ENCODE measurements at places on chromosomes 7 and 10.

DNA sequence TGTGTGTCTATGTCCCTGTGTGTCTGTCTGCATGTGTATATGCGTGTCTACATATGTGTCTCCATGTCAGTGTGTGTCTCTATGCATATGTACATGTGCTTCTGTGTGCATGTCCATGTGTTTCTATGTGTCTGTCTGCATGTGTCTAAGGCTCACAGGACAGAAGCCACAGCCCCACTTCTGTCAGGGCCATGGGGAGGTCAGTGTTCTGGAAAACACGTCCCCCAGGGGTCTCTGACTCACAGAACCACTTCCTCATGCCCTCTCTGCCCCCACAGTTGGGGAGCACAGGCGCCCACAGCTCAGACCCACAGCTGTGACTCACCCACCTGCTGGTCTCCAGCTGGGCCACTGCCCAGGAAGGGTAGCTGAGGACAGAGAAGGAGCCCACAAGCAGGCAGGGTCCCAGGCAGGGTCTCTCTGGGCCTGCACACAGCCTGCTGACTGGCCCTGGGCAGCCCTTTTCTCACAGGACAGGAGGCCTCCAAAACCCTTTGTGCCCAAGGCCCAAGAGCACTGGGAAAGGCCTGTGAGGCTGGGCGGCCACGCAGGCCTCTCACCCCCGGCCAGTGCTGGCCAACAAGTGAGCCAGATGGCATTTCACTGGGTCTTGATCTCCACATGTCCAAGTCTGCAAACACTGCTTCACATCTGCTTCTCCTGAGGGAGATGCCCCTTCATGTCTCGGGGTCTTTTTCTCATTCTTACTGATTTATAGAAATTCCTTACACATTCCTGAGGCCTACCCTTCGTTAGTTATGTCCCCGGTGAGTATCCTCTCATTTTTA, 102.9 kb upstream of the FAM20C start:
- peaks cover 32% of the 10 kb centered on the region for H3K27me3 ChIP-seq
- H3K4me1 ChIP-seq: peaks cover 7% of the 10 kb centered on the region
- DNase-seq: no peak
- no peaks in the 10 kb centered on the region for H3K36me3 ChIP-seq
- no peak overlapping the region for H3K4me3 ChIP-seq

GRCh38 chr10:95097805-95098204, 28.5 kb upstream of the CYP2C8 start:
- H3K4me3 ChIP-seq: no peak overlapping the region
- H3K27me3 ChIP-seq: no peaks in the 10 kb centered on the region
- no peak for DNase-seq
- no peaks in the 10 kb centered on the region for H3K36me3 ChIP-seq
- H3K4me1 ChIP-seq: no peaks in the 10 kb centered on the region

DNA sequence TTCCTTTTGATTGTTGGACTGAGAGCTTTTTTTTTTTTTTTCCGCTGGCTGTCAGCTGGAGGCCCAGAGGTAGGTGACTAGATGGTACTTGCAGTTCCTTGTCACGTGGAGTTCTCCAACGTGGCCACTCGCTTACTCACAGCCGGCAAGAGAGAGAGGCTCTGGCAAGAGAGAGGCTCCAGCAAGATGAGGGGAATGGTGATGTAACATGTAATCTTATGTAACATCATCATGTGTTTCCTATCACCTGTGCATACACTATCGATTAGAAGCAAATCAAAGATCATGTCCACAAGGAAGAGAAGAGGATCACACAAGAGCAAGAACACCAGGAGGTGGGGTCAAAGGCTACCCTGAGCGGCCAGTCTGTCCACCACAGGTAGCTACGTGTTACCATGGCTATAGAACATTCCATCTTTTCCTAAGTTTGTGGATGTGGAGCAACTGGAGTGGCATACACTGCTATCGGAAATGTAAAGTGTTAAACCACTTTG, 4.0 kb upstream of the BORCS7 start:
- peaks cover 6% of the 10 kb centered on the region for H3K36me3 ChIP-seq
- no peaks in the 10 kb centered on the region for H3K27me3 ChIP-seq
- H3K4me3 ChIP-seq: no peak overlapping the region
- H3K27ac ChIP-seq: no peak overlapping the region

DNA sequence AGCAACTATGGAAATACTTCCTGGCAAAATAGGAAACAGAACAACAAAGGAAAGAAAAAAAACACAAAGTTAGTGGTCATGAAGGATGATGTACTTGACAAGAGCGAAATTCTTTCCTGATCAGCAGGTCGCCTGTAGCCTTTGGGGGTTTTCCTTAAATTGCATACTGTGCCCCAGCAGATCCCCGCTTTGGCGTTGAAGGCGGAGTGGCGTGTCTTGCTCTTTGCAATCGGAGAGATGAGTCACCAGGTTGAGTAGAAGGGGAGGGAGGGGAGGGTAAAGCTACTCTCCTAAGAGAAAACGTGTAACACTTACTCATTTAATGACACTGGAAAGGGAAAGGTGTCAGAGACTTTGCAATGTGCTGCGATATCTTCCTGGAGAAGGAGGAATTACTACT, 587.2 kb downstream of the SORCS1 start:
- DNase-seq: no peak
- no peaks in the 10 kb centered on the region for H3K36me3 ChIP-seq
- no peaks in the 10 kb centered on the region for H3K4me1 ChIP-seq
- no peaks in the 10 kb centered on the region for H3K27me3 ChIP-seq
- no peak overlapping the region for H3K27ac ChIP-seq

DNA sequence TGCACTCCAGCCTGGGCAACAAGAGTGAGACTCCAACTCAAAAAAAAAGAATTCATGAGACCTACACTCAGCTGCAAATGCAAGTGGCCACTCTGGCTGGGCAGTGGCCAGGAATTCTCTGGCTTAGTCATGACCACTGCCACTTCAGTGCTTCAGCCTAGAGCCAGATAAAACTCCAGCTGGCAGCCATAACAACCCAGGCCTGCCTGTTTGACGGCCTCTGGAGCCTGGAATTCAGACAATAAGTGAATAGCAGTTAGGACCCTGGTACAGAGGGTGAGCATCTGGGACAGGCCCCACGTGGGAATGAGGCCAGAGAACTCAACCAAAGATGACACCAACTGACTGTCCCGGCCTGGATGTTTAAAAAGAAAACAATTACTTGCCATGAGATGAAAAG, 18.9 kb downstream of the RCC1L start:
- no peaks in the 10 kb centered on the region for H3K4me1 ChIP-seq
- no peak overlapping the region for H3K27ac ChIP-seq
- no peak overlapping the region for H3K4me3 ChIP-seq
- peaks cover 81% of the 10 kb centered on the region for H3K36me3 ChIP-seq

DNA sequence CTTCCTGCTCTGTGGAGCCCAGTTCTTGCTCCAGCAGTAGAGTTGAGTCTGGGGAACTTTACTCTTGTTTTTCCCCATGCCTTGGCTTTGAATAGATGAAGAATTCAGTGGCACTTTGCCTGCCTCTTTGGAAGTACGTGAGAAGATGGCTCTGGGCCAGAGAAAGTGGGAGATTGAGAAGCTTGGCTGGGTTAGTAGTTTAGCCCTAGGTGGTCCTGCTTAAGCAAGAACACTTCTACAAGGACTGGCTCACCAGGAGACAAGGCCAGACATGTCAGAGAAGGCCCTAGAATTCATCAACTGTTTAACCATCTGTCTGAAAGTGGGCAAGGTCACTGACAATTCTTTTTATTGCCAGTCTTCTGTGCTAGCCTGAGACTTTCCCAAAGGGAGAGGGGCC, 410.3 kb downstream of the TYW1 start:
- no peak overlapping the region for H3K27ac ChIP-seq
- H3K4me3 ChIP-seq: no peak overlapping the region
- DNase-seq: no peak
- H3K4me1 ChIP-seq: no peaks in the 10 kb centered on the region
- peaks cover 11% of the 10 kb centered on the region for H3K27me3 ChIP-seq
- H3K36me3 ChIP-seq: no peaks in the 10 kb centered on the region

- no peaks in the 10 kb centered on the region for H3K36me3 ChIP-seq
- H3K4me3 ChIP-seq: no peak overlapping the region
- no peak overlapping the region for H3K27ac ChIP-seq
- no peak for DNase-seq
Measured at GRCh38 chr10:127343821-127344220, 147.4 kb upstream of the INSYN2A start.

GRCh38 chr10:99785646-99786045, 3.2 kb downstream of the ABCC2 start:
- H3K27me3 ChIP-seq: peaks cover 6% of the 10 kb centered on the region
- no peak for DNase-seq
- H3K27ac ChIP-seq: no peak overlapping the region

GRCh38 chr7:155993420-155994278, 181.4 kb upstream of the SHH start:
- DNase-seq: no peak
- no peaks in the 10 kb centered on the region for H3K36me3 ChIP-seq
- H3K4me3 ChIP-seq: no peak overlapping the region
- no peaks in the 10 kb centered on the region for H3K4me1 ChIP-seq

DNA sequence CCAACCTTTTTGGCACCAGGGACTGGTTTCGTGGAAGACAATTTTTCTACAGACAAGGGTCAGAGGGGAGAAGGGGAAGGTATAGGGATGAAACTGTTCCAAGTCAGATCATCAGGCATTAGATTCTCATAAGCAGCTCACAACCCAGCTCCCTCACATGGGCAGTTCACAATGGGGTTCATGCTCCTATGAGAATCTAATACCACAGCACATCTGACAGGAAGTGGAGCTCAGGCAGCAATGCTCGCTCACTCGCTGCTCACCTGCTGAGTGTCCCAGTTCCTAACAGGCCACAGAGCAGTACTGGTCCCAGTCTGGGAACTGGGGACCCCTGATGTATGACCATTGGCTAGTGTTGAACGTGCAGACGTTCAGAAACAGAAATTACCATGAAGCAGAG, 63.7 kb downstream of the ATE1 start:
- H3K27ac ChIP-seq: no peak overlapping the region
- H3K27me3 ChIP-seq: no peaks in the 10 kb centered on the region
- no peak overlapping the region for H3K4me3 ChIP-seq
- peaks cover 19% of the 10 kb centered on the region for H3K4me1 ChIP-seq

GRCh38 chr7:42924223-42924838, 7.6 kb downstream of the PSMA2 start:
- no peak overlapping the region for H3K4me3 ChIP-seq
- no peaks in the 10 kb centered on the region for H3K27me3 ChIP-seq
- no peak overlapping the region for H3K27ac ChIP-seq
- DNase-seq: no peak
- H3K4me1 ChIP-seq: peaks cover 23% of the 10 kb centered on the region

DNA sequence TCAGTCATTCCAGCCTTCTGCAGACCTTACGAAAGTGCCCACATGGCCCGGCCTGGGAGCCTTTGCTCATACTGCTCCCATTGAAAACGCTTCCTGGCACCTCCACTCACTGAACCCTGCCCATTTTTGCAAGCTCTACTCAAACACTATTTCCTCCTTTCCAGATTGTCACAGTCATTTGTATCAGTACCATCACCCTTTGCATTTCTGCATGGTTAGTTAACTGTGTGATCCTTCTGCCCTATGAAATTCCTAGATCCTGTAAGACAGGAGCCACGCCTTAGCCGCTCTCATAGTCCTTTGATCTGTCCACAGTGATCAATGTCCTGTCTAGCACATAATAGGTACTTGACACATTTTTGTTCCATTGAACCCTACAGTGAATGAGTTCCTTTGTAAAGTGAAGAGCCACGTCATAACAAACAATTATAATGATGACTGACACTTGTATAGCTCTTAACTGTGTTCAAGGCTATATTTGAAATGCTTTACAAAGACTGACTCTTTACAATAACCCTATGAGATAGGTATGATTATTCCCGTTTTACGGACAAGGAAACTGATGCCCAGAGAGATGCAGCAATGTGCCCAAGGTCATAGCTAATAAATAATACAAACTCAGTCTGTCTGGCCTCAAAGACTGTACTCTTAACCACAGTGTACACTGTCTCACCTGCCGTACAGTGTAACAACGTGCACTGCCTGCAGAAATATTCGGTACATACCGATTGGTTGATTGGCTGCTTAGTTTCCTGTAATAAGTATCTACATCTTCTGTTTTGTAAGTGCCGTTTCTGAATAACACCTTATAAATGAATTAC, 16.6 kb upstream of the ITIH2 start:
- no peak overlapping the region for H3K27ac ChIP-seq
- peaks cover 2% of the 10 kb centered on the region for H3K4me1 ChIP-seq
- H3K36me3 ChIP-seq: no peaks in the 10 kb centered on the region
- DNase-seq: no peak

DNA sequence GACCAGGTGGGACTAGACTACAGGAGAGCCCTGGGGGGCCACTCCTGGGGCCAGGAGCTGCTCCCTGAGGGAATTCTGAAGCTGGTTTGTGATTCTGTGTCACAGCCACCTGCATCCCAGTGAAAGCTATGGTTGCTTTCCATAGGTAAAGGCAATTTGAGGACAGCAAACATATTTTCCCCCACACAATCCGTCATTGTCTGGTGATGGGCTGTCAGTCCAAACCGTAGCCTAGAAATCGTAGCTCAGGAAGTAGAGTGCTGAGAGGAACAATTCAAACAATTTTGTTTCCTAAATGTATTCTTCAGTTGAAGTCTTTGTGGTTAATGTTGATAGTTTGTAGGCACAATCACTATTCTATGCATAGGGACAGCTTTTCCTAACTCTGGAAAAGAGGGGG, 106.0 kb upstream of the INSYN2A start:
- no peak for DNase-seq
- no peaks in the 10 kb centered on the region for H3K4me1 ChIP-seq
- no peak overlapping the region for H3K4me3 ChIP-seq
- no peaks in the 10 kb centered on the region for H3K36me3 ChIP-seq
- H3K27me3 ChIP-seq: no peaks in the 10 kb centered on the region

DNA sequence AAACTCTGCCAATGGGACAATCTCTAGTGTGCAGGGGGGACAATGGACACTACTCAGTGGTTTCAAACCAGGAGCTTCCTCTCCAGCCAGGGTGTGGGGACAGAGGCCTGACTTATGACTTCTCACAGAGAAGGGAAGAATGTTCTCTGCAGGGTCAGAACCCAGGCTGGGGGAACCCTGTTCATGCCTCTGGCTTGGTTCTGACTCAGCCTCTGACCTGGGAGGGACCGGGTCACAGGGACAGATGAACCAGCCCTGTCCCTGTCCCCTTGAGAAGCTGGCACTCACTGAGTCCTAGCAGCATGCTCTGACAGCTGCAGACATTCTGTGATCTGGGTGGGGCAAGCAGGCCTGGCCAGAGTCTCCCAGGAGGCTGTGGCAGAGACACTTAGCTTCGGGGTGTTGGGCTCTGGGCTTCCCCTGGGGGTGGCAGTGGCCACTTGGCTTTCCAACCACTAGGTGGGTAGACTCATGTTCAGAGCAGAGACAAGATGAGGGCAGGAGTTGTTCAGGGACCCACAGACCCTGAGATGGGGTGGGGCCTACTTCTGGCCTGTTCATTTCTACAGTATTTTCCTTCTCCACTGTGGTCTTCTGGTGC, 13.6 kb downstream of the TSPAN15 start:
- no peaks in the 10 kb centered on the region for H3K27me3 ChIP-seq
- no peak for DNase-seq
- no peaks in the 10 kb centered on the region for H3K36me3 ChIP-seq
- no peak overlapping the region for H3K4me3 ChIP-seq
- peaks cover 39% of the 10 kb centered on the region for H3K4me1 ChIP-seq
- no peak overlapping the region for H3K27ac ChIP-seq

GRCh38 chr10:62853710-62854109, 37.5 kb upstream of the EGR2 start:
- no peaks in the 10 kb centered on the region for H3K27me3 ChIP-seq
- peaks cover 45% of the 10 kb centered on the region for H3K4me1 ChIP-seq
- H3K4me3 ChIP-seq: peak overlapping the region; percentile 57
- no peak for DNase-seq
- peak overlapping the region; percentile 65 for H3K27ac ChIP-seq
- H3K36me3 ChIP-seq: no peaks in the 10 kb centered on the region

- no peak overlapping the region for H3K4me3 ChIP-seq
- peaks cover 12% of the 10 kb centered on the region for H3K4me1 ChIP-seq
- no peak for DNase-seq
- no peak overlapping the region for H3K27ac ChIP-seq
- H3K27me3 ChIP-seq: no peaks in the 10 kb centered on the region
- H3K36me3 ChIP-seq: no peaks in the 10 kb centered on the region
Measured at GRCh38 chr10:94205396-94205831, 157.3 kb downstream of the NOC3L start.
